ENCODE measurements at places on chromosomes 1 and 21. TPM values are rescaled to one million over a fixed set of nuclear protein-coding genes. Genes with fewer than 3 reads are reported as not detected.

GRCh38 chr1:173506437-173506836, 29.3 kb downstream of the PRDX6 start:
- peaks cover 13% of the 10 kb centered on the region for H3K4me1 ChIP-seq
- H3K36me3 ChIP-seq: no peaks in the 10 kb centered on the region
- peak overlapping the region; percentile 72 for H3K27ac ChIP-seq
- peak; percentile 21 for DNase-seq
- no peak overlapping the region for H3K4me3 ChIP-seq
- no peaks in the 10 kb centered on the region for H3K27me3 ChIP-seq

- H3K4me3 ChIP-seq: no peak overlapping the region
- H3K4me1 ChIP-seq: no peaks in the 10 kb centered on the region
- H3K36me3 ChIP-seq: no peaks in the 10 kb centered on the region
- H3K27ac ChIP-seq: no peak overlapping the region
- no peaks in the 10 kb centered on the region for H3K27me3 ChIP-seq
Measured at GRCh38 chr21:41798326-41798725, 31.5 kb upstream of the RIPK4 start.

DNA sequence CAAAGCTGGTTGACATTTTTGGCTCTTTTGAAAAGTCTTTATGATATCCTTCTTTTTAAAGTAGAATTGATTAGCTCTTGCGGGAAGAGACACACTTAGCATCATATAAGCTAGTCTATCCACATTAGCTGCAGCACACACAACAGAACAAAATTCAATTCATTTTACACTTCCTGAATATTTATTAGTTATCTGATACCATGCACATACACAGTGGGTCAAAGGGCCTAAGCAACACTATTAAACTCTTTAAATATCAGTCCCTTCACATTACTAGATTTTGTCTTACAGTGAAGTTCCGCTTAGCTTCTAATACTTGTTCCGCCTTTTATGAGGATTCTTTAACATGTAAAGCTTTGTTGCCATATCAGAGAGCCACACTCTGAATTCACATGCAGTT, 169.5 kb downstream of the CRB1 start:
- no peaks in the 10 kb centered on the region for H3K27me3 ChIP-seq
- no peak overlapping the region for H3K27ac ChIP-seq
- no peak overlapping the region for H3K4me3 ChIP-seq
- no peaks in the 10 kb centered on the region for H3K36me3 ChIP-seq
- DNase-seq: no peak

- no peak overlapping the region for H3K27ac ChIP-seq
- no peaks in the 10 kb centered on the region for H3K27me3 ChIP-seq
- H3K4me3 ChIP-seq: no peak overlapping the region
- no peaks in the 10 kb centered on the region for H3K36me3 ChIP-seq
Measured at GRCh38 chr1:44261171-44261817, 48.0 kb downstream of the DMAP1 start.

DNA sequence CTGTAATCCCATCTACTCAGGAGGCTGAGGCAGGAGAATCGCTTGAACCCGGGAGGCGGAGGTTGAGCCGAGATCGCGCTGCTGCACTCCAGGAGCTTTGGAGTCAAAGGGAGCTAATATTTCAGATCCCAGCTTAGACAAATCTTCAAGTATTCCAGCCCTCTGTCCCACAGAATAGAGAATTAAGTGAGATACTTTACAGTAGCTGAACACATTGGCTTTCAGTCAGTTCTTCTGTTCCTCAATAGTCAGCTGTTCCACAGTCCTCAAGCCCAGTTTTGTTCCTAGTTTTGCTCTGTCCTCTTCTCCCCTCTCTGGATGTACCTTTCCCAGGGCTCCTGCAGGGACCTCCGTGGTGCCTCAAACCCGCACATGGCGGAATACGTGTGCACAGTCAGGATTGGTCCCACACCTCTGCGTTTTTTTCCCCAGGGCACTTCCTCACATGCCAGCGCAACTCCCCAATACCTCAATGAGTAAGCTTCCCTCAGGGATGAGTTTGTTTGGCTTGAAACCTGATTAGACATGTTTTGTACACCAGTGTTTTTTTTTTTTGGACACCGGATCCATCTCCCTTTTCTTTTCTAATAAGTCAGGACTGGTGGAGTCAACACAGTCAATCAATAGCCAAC, 1.2 kb downstream of the MFN2 start:
- H3K27ac ChIP-seq: peak overlapping the region; percentile 81
- no peak for DNase-seq
- H3K4me3 ChIP-seq: no peak overlapping the region
- no peaks in the 10 kb centered on the region for H3K36me3 ChIP-seq
- H3K27me3 ChIP-seq: no peaks in the 10 kb centered on the region

DNA sequence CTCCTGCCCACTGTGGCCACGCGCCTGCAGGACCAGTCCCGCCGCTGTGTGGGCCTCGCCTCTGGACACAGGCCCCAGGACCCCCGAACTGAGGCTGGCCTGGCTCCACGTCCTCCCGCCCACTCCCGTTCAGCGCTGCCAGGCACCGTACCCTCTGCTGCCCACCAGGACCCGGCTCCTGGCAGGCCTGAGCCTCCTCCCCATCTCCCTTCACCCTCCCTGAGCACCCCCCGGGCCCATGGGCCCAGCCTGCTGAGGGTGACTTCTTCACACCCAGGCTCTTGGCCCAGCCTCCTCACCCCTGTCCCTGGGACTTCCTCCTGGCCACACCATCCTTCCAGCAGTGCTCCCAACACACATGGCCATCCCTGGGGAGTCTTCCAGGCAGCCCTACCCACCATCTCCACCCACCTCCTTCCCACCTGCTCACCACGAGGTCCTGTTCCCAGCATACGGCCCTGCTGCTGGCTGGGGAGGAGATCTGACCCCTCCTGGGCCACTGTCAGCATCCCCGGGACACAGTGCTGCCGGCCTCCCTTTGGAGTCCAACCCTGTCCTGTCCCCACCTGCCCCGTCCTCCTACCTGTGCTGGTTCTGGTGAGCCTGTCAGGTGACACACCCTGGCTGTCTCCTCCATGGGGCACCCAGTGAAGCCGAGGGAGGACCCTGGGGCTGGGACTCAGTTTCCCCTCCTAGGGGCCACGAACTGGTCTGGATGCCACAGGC, 53.7 kb downstream of the SLX9 start:
- no peak overlapping the region for H3K4me3 ChIP-seq
- peaks cover 16% of the 10 kb centered on the region for H3K4me1 ChIP-seq
- H3K36me3 ChIP-seq: no peaks in the 10 kb centered on the region
- no peaks in the 10 kb centered on the region for H3K27me3 ChIP-seq
- H3K27ac ChIP-seq: no peak overlapping the region

GRCh38 chr1:19581381-19581780, 62.7 kb upstream of the NBL1 start:
- H3K27me3 ChIP-seq: no peaks in the 10 kb centered on the region
- H3K4me3 ChIP-seq: no peak overlapping the region
- no peaks in the 10 kb centered on the region for H3K36me3 ChIP-seq
- DNase-seq: no peak
- H3K4me1 ChIP-seq: no peaks in the 10 kb centered on the region
- no peak overlapping the region for H3K27ac ChIP-seq

The BEND5 gene
- total RNA-seq: 7.5 TPM
